Dermis microvascular lymphatic vessel endothelial cell (primary cell): ENCODE measurements at places on chromosomes 4 and X. TPM values are rescaled to one million over a fixed set of nuclear protein-coding genes. Genes with fewer than 3 reads are reported as not detected.

Gene AMBN
- not detected in 2 replicates for total RNA-seq

Gene MAOB
- total RNA-seq = 0.13 TPM in 1 of 2 replicates, not detected in the other

Gene SHISA3
- 0.13 TPM in 2 replicates for total RNA-seq

Gene XAGE1A
- total RNA-seq = not detected in 2 replicates

Gene MAGEA11
- not detected in 2 replicates for total RNA-seq

Gene CT45A10
- not detected in 2 replicates for total RNA-seq
